ENCODE measurements at places on chromosomes 12 and 14. TPM values are rescaled to one million over a fixed set of nuclear protein-coding genes. Genes with fewer than 3 reads are reported as not detected.

OR9K2 gene
- total RNA-seq: not detected

GRCh38 chr12:124396544-124397398 is 101.9 kb downstream of the RFLNA start:
- DNase-seq: peak; percentile 87

DNA sequence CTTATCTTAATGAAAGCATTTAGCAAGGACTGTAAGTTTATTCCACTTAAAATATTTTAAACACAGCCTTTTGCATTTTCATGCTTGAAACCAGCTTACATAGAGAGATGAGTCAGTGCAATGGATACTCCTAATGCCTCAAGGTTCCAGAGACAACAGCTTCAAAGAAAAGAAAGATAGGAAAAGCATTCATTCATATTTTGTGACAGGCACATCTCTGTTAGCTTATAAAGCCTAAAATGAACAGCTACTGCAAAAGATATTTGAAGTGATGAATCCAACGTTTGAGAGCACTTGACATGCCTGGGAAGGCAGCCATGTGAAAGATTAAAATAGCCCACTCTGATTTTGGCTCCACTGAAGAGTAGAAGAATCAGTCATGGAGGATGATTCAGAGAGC is 814.5 kb downstream of the RPS29 start:
- DNase-seq: no peak

GRCh38 chr12:92065639-92066038 is 80.0 kb downstream of the BTG1 start:
- DNase-seq: no peak

AVPR1A gene
- total RNA-seq: 0.84 TPM

DNA sequence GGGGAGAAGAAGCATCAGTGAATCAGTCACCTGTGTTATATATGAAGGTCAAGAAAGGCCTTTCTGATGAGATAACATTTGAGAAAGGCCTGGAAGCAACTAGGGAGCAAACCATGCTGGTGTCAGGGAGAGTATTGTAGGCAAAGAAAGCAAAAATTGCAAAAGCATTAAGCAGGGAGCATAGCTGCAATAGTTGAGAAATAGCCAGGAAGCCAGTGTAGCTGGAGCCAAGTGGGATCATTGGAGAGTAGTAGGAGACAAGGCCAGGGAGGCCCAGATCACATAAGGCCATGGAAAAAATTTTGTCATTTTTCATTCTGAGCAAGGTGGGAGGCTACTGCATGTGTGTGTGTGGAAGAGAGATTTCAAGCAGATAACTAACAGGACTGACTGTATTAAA is 18.8 kb upstream of the MAGOHB start:
- no peak for DNase-seq

- no peak for DNase-seq
These were observed 100.0 kb upstream of the LRIG3 start for GRCh38 chr12:59020073-59020946.

GRCh38 chr12:46209170-46209569 is 59.7 kb downstream of the SLC38A1 start:
- DNase-seq: no peak

DNA sequence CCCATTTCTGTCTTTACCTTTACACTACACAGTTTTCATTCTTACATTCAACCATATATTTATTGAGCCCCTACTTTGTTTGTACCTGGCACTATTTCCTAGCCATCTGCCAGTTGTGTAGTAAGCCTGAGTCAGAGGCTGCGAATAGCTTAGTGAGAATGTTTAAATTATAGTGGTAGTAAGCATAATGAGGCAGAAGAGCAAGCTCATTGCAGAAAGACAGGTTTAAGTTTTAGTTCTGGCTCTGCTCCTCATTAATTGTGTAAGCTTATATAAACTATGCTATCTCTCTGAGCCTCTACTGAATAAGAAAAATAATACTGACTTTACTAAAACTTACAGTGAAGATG is 123.5 kb downstream of the NAV3 start:
- no peak for DNase-seq

- DNase-seq: no peak
These were observed 37.2 kb downstream of the ATP2B1 start for GRCh38 chr12:89671469-89671868.

TAS2R13 gene
- total RNA-seq: 1.9 TPM

DNA sequence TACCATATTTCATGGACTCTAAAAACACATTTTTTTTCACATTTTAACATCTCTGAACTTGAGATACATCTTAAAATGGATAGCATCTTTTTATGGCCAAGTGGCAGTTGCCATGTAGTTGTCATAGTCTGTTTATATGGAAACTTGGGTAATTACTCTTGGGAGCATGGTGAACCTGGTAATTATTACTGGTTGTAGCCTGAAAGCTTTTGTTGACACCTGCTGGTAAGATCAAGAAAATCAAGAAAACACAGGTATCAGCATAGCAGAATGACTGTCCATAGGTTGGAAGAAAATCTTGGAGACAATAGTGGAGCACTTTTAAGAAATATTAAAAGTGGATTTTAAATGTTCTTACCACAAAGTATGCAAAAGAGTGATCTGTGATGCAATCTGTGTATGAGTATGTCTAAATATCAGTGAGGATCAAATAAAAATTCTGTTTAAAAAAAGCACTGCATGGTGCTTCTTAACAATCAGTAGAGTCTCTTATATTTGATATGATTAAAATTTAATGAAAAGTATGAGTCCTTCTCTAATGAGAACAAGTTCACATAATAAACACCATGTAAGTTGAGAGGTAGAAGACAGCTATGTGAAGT is 44.2 kb downstream of the TTC8 start:
- DNase-seq: no peak

DNA sequence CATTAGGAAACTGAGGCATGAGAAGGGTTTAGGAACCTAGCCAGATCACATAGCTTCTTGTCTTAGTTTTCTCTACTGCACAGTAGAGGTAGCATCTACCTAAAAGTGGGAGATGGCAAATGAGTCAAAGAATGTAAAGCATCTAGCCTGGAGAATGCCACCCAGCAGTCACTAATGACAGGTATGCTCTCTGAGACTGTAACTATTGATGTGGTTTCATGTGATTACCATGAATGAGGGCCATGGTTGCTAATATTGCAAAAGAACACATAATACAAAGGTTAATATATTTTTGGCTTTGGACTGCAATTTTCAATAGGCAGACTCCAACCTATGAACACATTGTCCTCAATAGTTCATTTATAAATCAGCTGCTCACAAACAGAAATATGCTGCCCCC is 389.9 kb downstream of the GRIN2B start:
- no peak for DNase-seq

GRCh38 chr14:38877744-38878388 is 225.2 kb downstream of the SEC23A start:
- no peak for DNase-seq

CCDC196 gene
- total RNA-seq: 1.2 TPM

GRCh38 chr12:33265900-33266299 is 173.7 kb downstream of the SYT10 start:
- no peak for DNase-seq

DNA sequence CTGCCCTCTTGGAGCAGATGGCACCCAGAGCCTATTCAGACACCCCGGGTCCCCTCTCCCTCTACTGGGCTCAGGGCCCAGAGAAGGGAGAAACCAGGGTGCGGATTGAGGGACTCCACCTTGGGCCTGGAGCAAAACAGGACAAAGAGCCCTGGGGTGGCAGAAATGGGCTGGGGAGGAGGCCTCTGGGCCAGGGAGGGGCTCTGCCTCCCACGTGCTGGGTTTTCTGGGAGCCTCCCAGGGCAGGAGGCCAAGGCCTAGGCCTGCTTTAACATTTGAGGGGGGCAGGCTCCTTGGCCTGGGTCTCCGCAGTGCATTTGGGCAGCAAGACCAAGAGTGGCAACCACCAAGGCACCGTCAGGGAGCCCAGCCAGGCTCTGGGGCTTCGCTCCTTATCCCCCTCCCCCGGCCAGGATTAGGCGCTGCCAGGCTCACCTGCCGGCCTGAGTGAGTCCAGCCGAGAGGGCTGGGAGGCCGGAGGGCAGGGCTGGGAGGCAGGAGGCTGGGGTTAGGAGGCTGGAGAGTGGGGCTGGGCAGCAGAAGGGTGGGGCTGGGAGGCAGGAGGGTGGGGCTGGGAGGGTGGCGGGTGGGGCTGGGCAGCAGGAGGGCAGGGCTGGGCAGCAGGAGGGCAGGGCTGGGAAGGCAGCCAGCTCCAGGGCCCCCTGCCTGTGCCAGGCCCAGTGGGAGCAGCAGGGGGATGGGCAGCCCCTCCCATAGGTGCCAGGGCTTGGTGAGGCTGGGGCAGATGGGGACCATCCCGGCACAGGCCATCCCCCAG is 101.8 kb upstream of the EIF5 start:
- no peak for DNase-seq

- DNase-seq: no peak
These were observed 331.1 kb downstream of the BCL11B start for GRCh38 chr14:98940693-98941437.

MORN3 gene
- total RNA-seq: not detected

GRCh38 chr12:67437011-67437410 is 167.9 kb downstream of the CAND1 start:
- DNase-seq: no peak

INSM2 gene
- not detected for total RNA-seq

DNA sequence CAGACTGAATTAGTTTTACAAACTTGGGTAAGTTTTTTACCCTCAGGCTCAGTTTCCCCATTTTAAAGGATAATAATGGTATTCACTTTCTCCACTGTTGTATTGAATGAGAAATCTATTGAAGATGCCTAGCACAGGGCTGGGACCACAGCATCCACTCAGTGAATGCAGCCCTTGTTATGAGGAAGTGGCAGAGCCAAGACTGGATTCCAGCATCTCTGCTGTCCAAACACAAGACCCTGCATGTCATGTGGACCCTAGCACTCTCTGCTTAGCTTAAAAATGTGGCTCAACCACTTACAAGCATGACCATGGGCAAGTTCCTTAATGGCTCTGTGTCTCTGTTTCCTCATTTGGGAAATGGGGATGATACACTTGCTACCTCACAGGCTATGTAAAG is 24.1 kb upstream of the TRIM9 start:
- no peak for DNase-seq

COA8 gene
- total RNA-seq: 33.4 TPM

SMCO3 gene
- total RNA-seq: not detected

TMEM30B gene
- total RNA-seq: 68.5 TPM

GSG1 gene
- total RNA-seq: not detected

DNA sequence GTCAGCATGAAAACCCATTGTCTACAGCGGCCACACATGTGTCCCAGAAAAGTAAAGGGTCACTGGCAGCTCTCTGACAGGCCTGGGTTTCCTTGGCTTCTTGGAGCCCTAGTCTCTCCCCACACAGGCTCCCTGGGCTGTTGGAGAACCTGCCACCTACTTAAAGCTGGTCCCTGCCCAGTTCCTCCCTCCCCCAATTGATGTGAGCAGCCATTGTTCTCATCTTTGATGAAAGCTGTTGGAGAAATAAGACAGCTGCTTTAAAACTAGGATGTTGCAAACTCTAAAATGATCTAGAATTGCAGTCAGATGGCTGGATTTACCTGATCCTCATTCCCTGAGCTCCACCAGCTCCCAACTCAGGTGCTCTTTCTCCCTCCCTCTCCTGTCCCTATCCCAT is 4.8 kb upstream of the PLEKHH1 start:
- DNase-seq: no peak

DNA sequence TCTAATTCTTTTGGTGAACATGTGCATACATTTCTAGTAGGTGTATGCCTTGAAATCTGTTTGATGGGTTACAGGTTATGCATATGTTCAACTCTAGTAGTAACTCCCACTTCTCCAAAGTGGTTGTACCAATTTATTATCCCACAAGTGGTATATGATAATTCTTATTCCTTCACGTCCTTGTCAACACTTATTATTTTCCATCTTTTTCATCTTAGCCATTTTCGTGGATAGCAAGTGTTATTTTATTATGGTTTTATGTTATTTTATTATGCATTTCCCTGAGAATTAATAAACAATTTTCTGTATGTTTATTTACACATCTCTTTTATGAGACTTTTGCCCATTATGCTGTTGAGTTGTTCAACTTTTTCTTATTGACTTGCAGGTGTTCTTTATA is 11.2 kb upstream of the AMIGO2 start:
- DNase-seq: no peak

GRCh38 chr14:34536951-34537676 is 2.4 kb downstream of the EAPP start:
- DNase-seq: no peak

GPRC5A gene
- total RNA-seq: 206 TPM

- DNase-seq: no peak
These were observed 10.6 kb upstream of the ATF1 start for GRCh38 chr12:50753232-50753769.

DNA sequence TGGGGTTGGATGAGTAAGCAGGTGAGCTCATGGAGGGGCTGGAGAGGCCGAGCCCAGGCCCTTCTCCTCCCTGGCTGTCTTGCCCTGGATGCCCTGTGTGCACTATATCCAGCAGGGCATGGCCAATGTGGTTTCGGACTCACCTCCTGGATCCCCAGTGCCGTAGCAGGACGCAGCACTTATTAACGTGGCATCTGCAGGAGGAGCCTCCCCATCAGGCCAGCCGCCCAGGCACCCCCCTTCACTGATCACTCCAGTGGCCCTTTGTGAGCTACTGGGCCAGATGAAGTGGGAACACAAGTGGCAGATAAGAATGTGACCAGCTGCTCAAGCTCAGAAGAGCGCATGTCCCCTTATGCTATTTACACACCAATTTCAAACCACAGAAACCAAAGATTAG is 43.1 kb upstream of the DICER1 start:
- DNase-seq: no peak

GRCh38 chr12:57479376-57480115 is at the start of gene ARHGAP9:
ARHGAP9 (minus strand) TSS chr12:57479866; CDS start chr12:57479406, 460 bp downstream.
- no peak for DNase-seq

HOXC5 gene
- not detected for total RNA-seq

DNA sequence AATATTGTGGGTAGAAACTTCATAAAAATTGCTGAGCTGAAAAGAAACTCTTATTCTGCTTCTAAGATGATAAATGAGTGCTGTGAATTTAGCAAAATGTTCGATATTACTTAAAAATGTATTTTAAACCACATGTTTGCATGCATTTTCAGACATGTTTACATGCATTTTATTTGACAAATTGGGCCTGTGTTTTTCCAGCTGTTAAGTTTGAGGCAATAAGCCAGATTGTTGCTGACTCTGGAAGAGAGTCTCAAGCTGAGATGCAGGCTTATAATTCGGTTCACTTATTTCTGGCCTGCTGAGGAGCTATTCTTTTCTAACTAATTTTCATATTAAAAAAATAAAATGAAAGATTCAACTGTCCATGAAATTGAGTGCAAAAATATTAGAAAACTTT is 110.1 kb downstream of the SYNE2 start:
- DNase-seq: no peak

STAT2 gene
- 77.7 TPM for total RNA-seq

- no peak for DNase-seq
These were observed 203.7 kb upstream of the SSTR1 start for GRCh38 chr14:38003746-38004609.

- DNase-seq: peak; percentile 53
These were observed 180.0 kb upstream of the PRMT8 start for GRCh38 chr12:3311027-3311402.

TCL1B gene
- not detected for total RNA-seq

IFNG-AS1 gene
- total RNA-seq: 0.56 TPM
